Putamen (tissue), 1 donor: ENCODE measurements at places on chromosomes 3 and 15.

- no peak for DNase-seq
Observed at GRCh38 chr15:70401709-70402108, 304.0 kb upstream of the TLE3 start.

DNA sequence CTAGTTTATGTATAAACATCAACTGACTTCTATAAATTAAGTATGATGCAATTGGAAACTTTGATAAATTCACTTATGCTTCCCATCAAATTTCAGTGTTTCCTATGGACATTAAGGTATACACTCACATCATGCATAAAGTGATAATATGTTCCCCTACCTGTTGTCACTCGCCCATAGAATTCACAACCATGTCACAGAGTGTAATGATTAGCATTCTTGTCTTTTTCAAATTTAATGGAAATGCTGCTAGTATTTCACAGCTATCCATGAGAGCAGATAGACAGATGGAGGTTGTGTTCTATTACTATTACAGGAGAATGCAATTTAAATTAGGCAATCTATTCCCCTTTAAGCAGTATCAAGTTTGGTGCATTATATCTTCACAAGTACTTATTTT, 984 bp downstream of the PLSCR4 start:
- DNase-seq = no peak

DNA sequence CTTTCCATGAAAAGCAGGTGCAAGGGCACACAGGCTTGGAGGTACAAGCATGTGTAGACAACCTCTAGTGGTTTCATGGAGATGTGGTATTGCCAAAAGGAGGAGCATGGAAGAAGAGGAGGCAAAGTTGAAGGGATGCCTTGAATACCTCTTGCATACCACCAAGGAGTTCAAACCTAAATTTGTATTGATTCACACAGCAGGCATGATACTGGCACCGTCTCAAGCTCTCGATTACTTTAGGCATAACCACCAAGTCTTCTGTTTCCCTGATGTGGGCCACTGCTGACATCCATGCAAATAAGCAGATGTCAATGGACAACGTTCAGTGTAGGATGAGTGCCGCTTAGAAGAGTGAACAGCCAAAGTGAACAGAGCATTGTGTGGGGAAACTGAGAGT, 87.1 kb downstream of the SCN11A start:
- DNase-seq = no peak

DNA sequence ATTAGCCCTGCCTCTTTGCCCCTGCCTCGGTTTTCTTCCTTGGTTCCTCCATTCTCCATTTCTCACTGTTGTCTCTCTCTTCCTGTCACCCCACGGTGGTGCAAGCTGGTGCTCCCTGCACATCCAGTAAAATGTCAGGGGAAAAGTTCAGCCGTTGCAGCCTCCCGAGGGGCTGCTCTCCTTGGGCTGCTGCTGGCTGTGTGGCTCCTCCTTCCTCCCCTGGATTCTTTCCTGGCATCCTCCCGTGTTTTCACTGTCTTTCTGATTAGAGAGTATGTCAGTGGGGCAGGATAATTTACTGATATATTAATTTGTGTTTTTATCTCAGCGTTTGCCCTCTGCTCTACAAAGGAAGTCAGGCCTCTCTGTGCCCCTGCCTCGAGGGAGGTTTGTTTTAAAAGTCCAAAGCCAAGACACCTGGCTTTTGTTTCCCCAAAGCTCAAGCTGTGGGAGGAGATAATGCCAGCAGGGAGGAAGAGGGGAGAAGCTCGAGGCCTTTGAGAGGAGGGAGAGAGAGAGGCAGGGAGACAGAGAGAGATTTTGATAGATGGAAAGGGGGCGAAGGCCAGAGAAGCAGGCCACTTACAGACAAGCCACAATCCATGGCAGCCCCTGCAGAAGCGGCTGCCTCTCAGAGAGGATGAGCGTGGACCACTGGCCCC, 150.3 kb upstream of the NR2F2 start:
- DNase-seq = no peak
